IPS-NIHi11 (cell line): ENCODE measurements at places on chromosomes 6 and 20.

DNA sequence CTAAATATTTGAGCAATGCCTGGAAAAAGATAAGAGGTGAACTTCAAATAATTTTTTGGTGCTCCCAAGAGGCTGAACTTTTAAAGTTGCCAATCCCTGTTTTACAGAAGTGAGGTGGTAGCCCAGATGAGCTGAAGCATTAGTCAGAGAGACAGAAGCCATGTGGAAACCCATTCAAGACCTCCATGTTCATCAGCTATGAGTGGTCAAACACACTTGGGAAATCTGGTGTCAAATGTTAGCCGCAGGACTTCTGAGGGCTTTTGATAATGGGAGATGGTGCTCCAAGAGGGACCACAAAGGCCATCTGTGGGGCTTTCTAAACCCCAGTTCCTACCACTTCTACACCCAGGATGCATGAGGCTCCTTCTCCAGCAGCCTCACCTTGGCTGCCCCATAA, 77.5 kb upstream of the MRPS10 start:
- no peak for DNase-seq

DNA sequence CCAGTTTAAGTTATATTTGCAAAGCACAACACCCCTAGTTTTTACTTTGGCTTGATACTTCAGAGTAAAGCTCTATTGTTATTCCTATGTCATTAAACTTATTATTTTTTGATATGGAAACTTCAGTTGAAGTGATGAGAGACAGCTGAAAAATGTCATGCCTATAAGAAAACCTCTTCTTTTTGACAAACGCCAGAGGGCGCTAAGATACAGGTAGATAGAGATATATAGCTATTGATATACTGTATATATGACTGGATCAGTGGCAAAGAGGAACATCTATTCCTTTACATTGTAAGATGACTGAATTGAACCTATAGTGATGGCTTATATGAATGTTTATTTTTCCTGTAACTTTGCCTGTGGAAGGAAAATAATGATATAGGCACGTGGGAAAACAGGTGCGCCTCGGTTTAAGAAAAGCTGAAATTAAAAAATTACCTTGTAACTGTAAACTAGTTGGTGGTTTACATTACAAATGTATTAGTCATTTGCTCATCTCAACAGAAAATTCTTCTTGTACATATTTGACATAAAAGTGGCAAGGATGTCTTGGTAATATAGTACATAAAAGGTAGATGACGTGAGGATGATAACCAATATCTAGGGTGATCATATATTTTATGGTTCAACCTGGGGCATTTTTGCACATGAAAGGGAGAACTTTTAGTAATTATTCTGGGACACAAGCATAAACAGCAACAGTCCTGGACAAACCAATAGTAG, 74.1 kb downstream of the LAMA4 start:
- DNase-seq: peak; percentile 48

GRCh38 chr20:50928469-50928868, 2.8 kb downstream of the ADNP start:
- no peak for DNase-seq

DNA sequence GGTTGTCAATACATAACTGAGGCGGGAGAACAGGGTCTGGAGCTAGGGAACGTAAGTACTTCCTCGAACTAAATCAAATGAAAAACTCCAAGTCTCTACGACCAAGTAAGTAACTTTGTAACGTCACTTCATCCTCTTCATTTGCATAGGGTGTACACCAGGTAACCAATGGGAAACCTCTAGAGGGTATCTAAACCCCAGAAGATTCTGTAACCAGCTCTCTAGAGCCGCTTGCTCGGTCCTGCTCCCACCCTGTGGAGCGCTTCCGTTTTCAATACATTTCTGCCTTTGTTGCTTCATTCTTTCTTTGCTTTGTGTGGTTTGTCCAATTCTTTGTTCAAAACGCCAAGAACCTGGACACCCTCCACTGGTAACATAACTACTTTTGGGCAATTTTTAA, 133.5 kb upstream of the TMEM170B start:
- DNase-seq: no peak

GRCh38 chr6:124956018-124956417, 6.2 kb upstream of the RNF217 start:
- no peak for DNase-seq

DNA sequence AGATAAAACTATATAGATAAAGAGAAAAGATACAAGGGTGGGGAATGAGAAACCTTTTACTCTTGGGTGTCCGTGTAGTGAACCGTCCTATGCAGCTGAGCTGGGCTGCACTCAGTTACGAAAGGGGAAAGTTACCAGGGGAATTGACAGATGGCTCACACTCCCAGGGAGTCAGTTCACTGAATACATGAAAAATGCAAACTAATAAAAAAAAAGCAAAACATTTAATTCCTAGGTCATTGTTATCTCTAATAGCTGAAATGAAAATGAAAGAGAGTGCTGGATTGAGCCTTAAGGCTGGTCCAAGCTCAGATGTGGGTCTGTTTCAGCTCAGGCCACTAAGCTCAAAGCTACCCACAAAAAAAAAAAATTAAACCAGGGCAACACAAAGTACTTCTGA, 138.0 kb downstream of the THBS2 start:
- DNase-seq: no peak

DNA sequence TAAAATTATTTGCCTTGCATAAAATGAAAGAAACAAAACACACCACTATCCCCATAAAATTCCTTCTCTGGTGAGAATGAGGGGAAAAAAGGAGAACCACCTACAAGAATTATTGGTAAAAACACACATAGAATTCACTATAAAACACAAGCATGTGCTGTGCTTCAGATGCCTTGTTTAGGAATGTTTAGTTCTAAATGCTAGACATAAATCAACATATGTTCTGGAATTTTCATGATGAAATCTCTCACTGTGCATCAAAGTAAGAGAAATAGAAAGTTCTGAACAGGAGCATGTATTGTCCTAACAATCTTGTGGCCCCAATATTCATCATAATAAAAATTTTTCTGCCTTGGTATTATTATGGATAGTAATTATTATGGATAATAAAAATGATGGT, 111.0 kb downstream of the PLCB4 start:
- no peak for DNase-seq

DNA sequence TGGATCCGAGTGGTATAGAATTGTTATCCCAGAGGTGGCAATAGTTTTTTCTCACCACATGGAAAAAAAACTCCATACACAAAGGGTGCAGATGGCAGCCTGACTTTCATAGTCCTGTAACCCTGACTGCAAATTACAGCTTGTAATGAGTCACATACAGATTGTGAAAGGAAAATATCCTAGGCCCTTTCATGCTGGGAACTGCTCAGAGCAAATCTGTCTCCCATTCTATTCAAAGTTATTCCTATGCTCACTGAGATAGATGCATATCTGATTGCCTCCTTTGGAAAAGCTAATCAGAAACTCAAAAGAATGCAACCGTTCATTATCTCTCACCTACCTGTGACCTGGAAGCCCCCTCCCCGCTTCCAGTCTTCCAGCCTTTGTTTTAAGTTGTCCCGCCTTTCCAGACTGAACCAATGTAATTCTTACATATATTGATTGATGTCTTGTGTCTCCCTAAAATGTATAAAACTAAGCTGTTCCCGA, 108.7 kb upstream of the MAP3K4 start:
- DNase-seq: no peak

DNA sequence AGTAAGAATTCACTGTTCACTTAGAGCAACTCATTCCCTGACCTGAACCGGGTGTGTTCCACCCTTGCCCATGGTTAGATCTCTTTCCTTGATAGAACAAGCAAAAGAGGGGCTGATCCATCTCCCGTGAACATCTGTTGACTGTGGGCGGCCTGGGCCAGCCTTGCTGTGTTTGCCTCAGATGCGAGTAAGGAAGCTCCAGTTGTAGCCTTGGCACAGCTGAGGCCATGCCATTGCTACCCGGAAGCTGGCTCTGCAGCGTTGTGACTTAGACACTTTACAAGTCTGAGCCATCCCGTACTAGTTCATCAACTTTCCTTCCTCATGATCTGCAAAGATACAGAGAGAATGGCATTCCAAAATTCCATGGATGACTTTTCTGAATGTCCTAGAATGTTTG, 139.0 kb downstream of the MAP3K4 start:
- no peak for DNase-seq

- DNase-seq: no peak
Observed at GRCh38 chr6:21902628-21903169, 309.1 kb downstream of the SOX4 start.

- DNase-seq: peak; percentile 4
Observed at GRCh38 chr20:38200646-38201045, 35.6 kb upstream of the TGM2 start.

DNA sequence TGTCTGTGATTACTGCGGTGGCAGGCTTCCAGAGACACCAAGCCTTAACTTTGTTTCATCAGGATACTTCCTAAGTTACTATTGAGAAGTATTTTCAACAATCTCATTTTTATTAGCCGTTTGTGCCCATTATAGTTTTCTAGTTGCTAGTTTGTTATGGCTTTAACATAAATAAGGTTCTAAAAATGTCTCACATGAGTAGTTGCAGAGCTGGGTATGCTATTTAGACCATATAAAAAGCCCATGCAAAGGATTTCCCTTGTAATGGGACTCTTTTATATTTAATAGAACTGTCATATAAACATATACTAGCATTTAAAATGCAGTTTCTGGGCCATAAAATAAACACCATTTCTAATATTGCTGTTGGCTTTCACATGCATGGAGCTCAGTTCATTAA, 205.3 kb upstream of the TCF21 start:
- no peak for DNase-seq

- no peak for DNase-seq
Observed at GRCh38 chr20:35206802-35207201, 19.7 kb upstream of the MMP24 start.

GRCh38 chr6:4848382-4849068, 72.3 kb downstream of the CDYL start:
- DNase-seq: no peak
